ENCODE measurements at places on chromosomes 7 and 10. TPM values are rescaled to one million over a fixed set of nuclear protein-coding genes. Genes with fewer than 3 reads are reported as not detected.

DNA sequence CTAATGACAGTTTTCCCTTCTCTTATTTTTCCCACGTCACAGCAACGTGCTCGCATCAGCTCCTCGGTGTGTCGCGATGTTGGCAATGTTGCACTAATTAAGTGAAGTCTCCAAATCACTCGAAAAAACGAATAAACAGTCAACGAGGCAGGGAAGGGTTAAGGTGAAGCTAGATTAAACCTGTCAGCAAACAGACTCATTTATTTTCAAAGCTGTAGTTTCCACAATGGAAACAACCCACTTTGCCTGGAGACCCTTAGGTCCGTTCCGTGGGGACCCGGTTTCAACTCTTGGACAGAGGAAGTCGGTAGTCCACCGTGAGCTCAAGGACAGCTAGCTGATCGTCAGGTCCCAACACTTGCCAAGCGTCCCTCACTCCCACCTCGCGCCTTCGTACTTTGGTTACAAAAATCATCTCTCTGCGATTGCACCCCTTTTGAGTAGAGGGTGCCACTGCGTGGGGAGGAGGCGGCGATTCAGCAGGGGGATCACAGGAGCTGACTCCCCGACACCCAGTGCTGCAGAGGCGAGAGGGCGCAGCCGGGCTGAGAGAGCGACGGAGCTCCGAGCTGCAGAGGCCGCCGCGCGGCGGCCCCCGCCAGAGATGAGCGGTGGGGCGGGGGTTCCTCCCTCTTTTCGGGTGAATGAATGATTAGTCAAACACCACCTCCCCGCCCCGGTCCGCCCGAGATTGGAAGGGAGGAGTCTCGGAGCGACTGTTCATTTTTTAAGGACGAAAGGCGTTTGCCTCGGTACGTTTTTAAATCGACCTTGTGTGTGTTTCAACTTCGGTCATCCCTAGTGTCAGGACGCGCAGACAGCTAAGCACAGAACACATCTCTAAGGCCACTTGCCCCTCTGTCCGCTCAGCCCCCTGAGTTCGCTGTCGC is 1.3 kb upstream of the BMPER start:
- DNase-seq, result no peak

DNA sequence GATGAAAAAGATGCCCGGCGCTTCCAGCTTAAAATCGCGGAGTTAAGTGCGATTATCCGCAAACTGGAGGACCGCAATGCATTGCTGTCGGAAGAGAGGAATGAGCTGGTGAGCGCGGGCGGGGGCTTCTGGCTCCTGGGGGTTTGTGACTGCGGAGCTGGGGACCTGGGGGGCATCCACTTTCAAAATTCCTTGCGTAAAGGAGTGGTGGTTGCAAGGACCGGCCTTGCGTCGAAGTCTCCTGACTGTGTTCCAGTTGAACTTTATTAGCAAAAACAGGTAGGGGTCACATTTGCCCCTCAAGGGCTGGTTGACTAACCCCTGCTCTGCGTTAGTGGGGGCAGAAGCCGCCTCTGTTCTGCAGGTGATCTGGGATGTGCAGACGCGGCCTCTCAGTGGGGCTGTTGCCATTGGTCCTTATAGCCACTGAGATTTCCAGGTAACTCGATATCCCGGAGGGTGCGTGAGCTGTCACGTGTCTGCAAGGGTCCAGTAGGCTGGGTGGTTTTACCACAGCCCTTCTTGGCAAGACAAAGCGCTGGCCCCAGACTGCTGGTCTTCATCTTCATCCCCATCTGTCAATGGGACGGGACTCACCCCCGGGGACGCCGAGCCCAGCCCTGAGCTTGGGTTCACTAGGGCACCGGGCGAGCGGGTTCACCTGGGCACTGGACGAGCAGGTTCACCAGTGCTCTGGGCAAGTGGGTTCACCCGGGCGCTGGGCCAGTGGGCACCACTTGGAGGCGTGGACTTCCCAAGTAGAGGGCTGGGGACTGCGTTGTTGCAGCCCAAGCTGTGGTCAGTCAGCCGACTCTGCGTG is 51.5 kb upstream of the DPYSL4 start:
- no peak for DNase-seq

- DNase-seq, result no peak
These were observed 3.0 kb upstream of the HOXA1 start for GRCh38 chr7:27098578-27099451.

GRCh38 chr7:11261470-11261869 is 287.8 kb downstream of the PHF14 start:
- DNase-seq, result no peak

The SDK1 gene
- 3.3 TPM for polyA plus RNA-seq

The GJC3 gene
- 1.7 TPM for polyA plus RNA-seq

The PRR15 gene
- 4.9 TPM for polyA plus RNA-seq

All from H1 (cell line).